Esophagus squamous epithelium (tissue), 5 donors: ENCODE measurements at places on chromosomes 2 and 18.

DNA sequence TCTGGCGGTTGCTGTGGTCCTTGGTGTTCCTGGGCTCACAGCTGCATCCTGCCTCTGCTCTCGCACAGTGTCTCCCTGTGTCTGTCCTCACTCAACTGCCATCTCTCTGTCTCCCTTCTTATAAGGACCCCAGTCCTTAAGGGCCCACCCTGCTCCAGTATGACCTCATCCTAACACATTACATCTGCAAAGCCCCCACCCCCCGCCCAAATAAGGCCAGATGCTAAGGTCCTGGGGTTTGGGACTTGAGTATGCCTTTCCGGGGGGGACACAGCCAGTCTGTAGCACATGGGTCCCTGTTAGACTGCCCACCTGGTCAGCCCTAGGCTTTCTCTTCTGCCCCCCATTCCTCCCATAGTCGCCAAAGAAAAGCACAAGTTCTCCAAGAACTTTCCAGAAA lies 40.7 kb downstream of the FER1L5 start:
- no peaks in the 10 kb centered on the region for H3K4me1 ChIP-seq
- no peak overlapping the region for H3K4me3 ChIP-seq

GRCh38 chr18:741931-742512 lies 29.6 kb upstream of the ENOSF1 start:
- H3K27ac ChIP-seq: no peak overlapping the region
- no peaks in the 10 kb centered on the region for H3K4me1 ChIP-seq
- DNase-seq: no peak
- H3K27me3 ChIP-seq: no peaks in the 10 kb centered on the region
- no peaks in the 10 kb centered on the region for H3K36me3 ChIP-seq

GRCh38 chr2:83578405-83578804 lies 880.7 kb downstream of the SUCLG1 start:
- H3K36me3 ChIP-seq: no peaks in the 10 kb centered on the region
- no peaks in the 10 kb centered on the region for H3K4me1 ChIP-seq
- DNase-seq: no peak
- H3K27ac ChIP-seq: no peak overlapping the region

DNA sequence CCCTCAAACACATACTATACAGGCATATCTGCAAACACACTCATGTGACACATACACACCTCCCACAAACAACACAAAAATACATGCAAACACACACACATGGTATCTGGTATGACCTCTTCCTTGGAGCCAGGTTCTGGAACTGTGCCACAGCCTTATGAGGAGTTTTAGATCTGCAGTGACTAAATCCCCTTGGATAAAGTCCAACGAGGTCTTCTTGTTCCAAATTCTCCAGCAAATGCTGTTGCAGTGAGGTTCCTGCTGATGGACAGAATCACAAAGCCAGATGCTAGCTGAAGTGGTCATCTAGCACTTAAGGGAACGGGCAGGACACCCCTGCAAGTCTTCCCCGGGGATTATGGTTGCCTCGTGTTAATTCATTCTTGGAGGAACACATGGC lies 54.5 kb upstream of the DAPL1 start:
- no peaks in the 10 kb centered on the region for H3K36me3 ChIP-seq
- H3K4me1 ChIP-seq: no peaks in the 10 kb centered on the region
- no peak for DNase-seq
- H3K27ac ChIP-seq: no peak overlapping the region
- no peaks in the 10 kb centered on the region for H3K27me3 ChIP-seq
- no peak overlapping the region for H3K4me3 ChIP-seq

GRCh38 chr2:232901736-232902578 lies 31.9 kb downstream of the SNORC start:
- H3K36me3 ChIP-seq: no peaks in the 10 kb centered on the region
- H3K4me1 ChIP-seq: peaks cover 11% of the 10 kb centered on the region
- H3K27ac ChIP-seq: no peak overlapping the region
- no peak for DNase-seq
- no peaks in the 10 kb centered on the region for H3K27me3 ChIP-seq
- no peak overlapping the region for H3K4me3 ChIP-seq

DNA sequence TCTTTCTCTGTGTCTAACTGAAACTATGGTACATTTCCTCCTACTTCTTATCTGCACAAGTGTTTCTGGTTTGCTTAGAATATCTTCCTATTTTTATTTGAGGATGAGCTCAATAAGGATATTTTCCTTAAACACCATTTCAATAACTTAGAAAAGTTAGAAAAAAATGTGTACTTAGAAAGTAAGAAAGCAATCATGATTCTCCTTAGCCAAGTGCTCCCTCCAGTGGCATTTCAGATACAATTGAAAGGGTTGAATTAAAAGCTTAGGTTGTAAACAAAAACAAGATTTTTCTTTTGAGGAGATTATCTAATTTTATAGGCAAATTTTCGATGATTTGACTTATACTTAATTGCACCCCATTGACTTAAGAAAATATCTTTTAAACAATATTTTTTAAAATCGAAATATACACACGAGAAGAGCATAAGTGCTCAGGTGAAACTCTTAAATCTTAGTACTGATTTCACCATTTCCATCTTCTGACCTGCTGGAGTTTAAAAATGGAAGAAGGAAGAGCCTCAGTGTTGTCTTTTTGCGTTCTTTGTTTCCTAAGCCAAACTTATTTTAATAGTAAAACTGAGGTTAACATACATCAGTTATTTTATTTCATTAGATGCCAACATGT lies 26.9 kb downstream of the C18orf63 start:
- H3K4me1 ChIP-seq: no peaks in the 10 kb centered on the region
- no peaks in the 10 kb centered on the region for H3K36me3 ChIP-seq
- H3K27me3 ChIP-seq: no peaks in the 10 kb centered on the region
- no peak overlapping the region for H3K27ac ChIP-seq
- H3K4me3 ChIP-seq: no peak overlapping the region

DNA sequence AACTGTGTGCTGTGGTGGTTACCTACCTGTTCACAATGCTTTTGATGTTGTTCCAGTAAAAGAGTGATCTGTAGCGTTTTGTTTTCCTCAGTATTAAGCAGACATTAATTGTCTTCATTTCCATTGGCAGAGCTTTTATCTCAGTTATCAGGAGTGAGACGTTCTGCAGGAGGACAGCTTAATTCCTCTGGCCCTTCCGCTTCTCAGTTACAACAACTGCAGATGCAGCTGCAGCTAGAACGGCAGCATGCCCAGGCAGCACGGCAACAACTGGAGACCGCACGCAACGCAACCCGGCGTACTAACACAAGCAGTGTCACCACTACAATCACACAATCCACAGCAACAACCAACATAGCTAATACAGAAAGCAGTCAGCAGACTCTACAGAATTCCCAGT lies 78.3 kb downstream of the KCMF1 start:
- H3K27ac ChIP-seq: no peak overlapping the region
- no peaks in the 10 kb centered on the region for H3K36me3 ChIP-seq
- H3K4me3 ChIP-seq: no peak overlapping the region
- no peaks in the 10 kb centered on the region for H3K4me1 ChIP-seq

- no peaks in the 10 kb centered on the region for H3K27me3 ChIP-seq
- H3K4me1 ChIP-seq: peaks cover 23% of the 10 kb centered on the region
- DNase-seq: no peak
- H3K36me3 ChIP-seq: no peaks in the 10 kb centered on the region
Measured at GRCh38 chr2:191946471-191947182, 99.7 kb upstream of the CAVIN2 start.

DNA sequence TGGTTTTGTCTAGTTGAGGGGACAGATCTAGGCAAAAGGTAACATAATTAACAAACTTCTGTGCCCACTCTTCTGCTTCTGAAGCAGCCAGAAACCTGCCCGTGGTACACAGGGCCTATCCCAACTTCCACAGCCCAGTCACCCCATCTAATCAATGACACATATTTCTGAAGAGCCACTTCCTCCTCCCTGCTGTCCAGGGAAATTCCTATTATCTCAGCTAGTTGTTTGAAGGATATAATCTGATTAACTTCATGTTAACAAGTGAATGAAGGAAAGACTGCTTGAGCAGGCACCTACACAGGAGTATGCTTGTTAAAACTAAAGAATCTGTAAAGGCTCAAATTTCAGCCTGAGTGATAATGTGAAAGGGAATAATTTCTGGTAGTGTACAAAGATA lies 61.4 kb downstream of the CCDC148 start:
- no peaks in the 10 kb centered on the region for H3K27me3 ChIP-seq
- H3K4me3 ChIP-seq: no peak overlapping the region
- no peaks in the 10 kb centered on the region for H3K36me3 ChIP-seq
- no peak overlapping the region for H3K27ac ChIP-seq
- DNase-seq: no peak
- no peaks in the 10 kb centered on the region for H3K4me1 ChIP-seq

DNA sequence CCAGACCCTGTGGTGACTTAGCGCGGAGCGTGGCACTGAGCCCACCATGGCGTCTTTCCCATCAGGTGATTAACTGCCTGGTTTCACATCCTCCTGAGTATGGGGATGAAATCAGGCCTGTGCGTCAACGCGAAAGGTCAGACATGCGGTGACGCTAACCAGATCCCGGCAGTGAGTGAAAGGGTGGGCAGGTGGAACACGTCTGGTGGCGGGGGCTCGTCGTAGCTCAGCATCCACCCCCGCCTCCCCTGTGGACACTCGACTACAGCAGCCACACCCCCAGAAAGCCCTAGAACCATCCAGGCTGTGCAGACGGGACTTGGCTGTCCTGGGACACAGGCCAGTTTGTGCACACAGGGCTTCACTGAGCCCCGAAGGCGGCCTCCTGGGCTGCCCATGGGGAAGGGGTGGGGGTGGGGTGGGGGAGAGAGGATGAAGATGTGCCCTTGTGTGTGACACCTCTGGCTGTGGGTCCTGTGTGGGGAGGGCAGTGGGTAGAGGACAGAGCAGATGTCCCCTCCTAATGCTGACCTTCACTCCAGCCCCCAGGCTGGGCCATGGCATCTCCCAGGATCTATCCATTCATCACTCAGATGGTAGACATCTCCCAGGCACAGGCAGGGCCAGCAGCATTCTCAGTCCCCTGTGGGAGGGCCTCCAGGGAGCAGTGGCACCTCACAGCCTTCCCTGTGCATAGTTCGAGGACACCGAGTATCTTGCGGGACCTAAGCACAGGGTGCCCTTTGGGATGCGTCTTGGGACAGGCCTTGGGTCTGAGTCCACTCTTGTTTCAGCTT lies 27.5 kb downstream of the RAMP1 start:
- H3K27me3 ChIP-seq: no peaks in the 10 kb centered on the region

DNA sequence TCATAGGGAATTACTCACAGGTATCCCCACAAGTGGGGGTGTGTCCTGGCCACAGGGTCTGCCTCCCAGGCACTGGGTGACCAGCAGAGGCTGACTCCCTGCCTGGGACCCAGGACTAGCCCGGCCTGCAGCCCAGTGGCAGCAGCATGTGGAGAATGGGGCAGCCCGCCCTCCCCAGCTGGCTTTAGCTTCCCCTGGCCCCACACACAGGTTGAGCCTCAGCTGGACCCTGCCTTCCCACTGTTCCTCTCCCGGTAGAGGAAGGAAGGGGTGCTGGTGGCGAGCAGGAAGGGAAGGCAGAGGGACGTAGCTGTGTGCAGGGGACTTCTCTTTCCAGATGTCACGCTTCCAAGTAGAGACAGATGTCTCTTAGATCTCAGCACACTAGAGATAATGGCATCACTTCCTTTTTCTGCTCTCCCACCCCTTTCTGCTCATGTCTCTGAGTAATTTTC lies 51.4 kb downstream of the EMILIN2 start:
- no peak for DNase-seq
- no peaks in the 10 kb centered on the region for H3K27me3 ChIP-seq
- H3K4me1 ChIP-seq: peaks cover 6% of the 10 kb centered on the region
- no peaks in the 10 kb centered on the region for H3K36me3 ChIP-seq
- H3K27ac ChIP-seq: peak overlapping the region; percentile 17

- peaks cover 13% of the 10 kb centered on the region for H3K27me3 ChIP-seq
- no peak overlapping the region for H3K4me3 ChIP-seq
- no peak overlapping the region for H3K27ac ChIP-seq
- DNase-seq: no peak
- no peaks in the 10 kb centered on the region for H3K4me1 ChIP-seq
Measured at GRCh38 chr2:128820452-128820851, 501.8 kb upstream of the HS6ST1 start.
